ENCODE measurements at places on chromosomes 1 and 21.

GRCh38 chr1:90155721-90156487 is 161.0 kb downstream of the ZNF326 start:
- no peak for DNase-seq

- DNase-seq, result no peak
Observed at GRCh38 chr1:116794804-116795481, 40.7 kb downstream of the CD2 start.

- no peak for DNase-seq
Observed at GRCh38 chr21:14825514-14825974, 239.3 kb downstream of the NRIP1 start.

- no peak for DNase-seq
Observed at GRCh38 chr1:85628791-85629531, 48.4 kb downstream of the CCN1 start.

GRCh38 chr1:151347523-151348246 is 633 bp upstream of the RFX5 start:
- DNase-seq, result no peak

GRCh38 chr1:200866521-200866920 is 6.3 kb upstream of the GPR25 start:
- DNase-seq, result no peak

DNA sequence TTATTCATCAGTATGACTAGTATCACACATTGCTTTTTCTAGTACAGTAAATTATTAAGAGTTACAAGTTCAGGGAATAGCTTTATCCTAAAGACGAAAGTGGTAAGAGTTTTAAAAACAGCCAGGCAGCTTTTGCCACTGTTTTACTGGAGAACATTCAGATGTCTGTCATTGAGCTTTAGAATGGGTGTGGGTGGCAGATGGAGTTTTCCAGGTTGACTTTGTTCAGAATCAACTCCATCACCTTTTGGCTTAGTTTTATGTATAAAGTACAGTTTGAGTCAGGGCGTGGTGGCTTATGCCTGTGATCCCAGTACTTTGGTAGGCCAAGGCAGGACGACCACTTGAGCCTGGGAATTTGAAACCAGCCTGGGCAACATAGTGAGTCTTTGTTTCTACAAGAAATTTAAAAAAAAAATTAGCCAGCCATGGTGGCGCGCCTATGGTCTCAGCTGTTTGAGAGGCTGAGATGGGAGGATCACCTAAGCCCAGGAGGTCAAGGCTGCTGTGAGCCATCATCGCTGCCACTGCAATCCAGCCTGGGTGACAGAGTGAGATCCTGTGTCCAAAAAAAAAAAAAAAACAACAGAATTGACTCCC is 29.9 kb upstream of the PLEKHM2 start:
- no peak for DNase-seq

DNA sequence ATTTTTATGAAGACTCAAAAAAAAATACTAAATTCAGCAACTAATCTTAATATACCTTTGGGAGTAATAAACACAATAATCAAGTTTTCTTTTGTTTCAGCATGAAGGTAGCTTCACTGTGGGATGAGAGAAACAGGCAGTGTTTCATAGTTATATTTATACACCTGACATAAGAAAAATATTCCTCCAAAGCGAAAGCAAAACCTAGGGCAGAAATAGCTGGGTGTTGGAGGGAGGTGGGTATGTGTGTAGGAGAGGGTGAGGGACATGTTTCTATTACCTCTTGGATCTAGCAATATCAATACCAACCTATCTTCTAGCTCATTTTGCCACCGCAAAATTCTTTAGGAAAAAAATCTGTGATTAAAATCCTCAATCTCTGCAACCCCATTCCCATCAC is 24.9 kb upstream of the MAN1A2 start:
- DNase-seq, result no peak

- DNase-seq, result no peak
Observed at GRCh38 chr1:119448127-119448511, 33.2 kb downstream of the HSD3B2 start.

- DNase-seq, result no peak
Observed at GRCh38 chr1:39250460-39251240, 46.2 kb downstream of the MACF1 start.

- DNase-seq, result no peak
Observed at GRCh38 chr1:50812346-50812745, 147.7 kb downstream of the FAF1 start.

DNA sequence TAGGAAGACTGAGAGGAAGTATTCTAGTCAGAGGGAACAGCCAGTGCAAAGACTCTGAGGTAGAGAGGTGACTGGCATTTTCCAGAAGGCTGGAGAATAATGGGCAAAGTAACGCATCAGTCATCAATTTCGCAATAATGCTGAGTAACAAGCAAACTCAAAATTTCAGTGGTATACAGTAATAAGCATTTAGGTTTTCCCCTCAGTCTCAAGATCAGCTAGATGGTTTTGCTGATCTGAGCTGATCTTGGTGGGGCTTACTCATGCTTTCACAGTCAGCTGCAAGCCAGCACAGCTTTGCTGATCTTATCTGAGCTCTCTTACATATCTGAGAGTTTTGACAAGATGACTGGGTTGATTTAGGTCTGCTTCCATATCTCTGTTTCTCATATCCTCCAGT is 108.7 kb downstream of the TSEN15 start:
- DNase-seq, result no peak

- DNase-seq, result no peak
Observed at GRCh38 chr1:212677136-212677535, 22.5 kb downstream of the BATF3 start.

DNA sequence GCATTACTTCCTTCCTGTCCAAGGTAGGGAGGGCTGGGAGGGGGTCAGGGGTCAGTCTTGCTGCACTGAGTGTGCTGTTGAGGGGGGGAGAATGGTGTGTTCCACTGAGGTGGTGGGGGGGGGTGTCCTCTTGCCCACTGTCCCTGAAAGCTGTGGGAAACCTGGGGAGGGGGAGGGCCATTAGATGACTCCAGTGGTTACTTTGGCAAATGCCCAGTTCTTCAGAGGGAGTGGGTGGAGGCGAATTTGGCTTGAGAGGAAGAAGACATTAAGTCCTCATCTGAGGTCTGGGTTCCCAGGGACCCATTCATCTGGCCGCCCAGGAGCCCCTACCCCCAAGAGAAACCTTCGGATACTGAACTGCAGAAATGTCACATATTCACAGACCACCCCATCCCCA is 36.2 kb downstream of the MEF2D start:
- no peak for DNase-seq

DNA sequence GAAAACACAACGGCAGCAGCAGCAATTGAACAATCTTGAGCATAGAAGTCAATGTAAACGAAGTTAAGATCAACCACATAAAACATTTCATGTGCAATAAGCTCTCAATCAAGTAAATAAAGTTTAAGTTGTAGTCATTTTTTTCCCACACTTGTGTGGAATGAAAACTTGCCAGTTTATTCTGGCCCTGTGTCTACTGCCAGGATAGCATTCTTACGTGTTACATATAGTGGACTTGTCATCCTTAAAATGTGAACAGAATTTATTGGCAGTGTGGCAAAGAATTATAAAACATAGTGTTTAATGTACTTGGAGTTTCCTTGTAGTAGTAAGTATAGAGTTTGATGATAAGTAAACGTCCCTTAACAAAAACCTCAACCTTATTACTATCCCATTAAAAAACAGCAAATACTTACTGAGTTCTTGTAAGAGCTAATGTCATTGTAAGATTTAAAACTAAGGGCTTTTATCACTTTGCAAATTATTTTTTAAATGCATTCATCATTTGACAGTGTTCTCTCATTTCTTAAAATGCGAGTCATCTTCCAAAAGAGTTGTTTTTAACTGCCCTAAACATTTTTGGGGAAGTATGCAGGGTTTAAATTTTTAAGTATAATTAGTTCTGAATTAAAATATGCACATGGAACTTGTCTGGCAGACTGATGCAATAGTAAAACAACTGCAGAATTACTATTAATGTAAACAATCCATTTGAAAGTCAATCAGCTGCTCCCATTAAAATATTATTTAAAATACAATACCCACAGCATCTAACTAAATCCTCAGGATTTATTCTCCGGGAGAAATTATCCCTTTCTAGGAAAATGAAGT is 7.9 kb downstream of the COX20 start:
- DNase-seq, result no peak

- DNase-seq, result no peak
Observed at GRCh38 chr1:109850827-109851226, 59.8 kb upstream of the CSF1 start.

GRCh38 chr1:31949862-31950261 is 11.7 kb upstream of the PTP4A2 start:
- no peak for DNase-seq

- no peak for DNase-seq
Observed at GRCh38 chr1:152878042-152878441, at the start of gene SMCP. Gene SMCP (plus strand): TSS chr1:152878322. CDS start chr1:152884423, 6,101 bp downstream.

GRCh38 chr1:148333875-148334338 is 149.2 kb downstream of the PPIAL4G start:
- DNase-seq, result no peak

DNA sequence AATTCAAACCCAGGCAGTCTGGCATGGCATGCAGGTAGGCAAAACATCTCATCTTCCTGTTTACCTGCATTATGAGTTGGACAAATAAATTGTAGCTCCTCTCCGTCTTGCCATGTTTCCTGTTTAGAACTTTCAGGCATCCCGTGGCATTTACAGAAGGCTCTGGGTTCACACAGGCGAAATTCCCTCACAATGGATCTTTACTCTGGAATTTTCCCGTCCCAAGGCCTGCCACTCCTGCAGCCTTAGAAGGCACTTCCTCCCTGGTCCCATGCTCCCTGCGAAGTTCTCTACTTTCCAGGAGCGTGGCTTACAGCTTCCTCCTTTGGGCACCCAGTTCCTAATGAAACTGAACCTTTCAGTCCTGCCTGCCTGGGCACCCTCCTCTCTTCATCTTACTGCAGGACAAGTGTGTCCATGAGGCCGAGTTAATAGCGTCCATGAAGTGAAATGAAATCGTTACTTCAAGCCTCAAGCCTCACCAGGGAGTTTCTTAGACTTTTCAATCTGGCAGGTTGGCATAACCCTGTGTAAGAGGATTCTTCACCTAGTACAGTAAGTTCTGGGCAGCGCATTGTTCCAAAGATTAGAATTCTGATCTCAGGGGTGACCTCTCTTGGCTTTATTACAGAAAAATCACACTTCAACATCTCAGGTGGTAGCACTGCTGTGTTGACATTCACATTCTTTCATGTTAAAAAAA is 36.8 kb upstream of the AHCYL1 start:
- no peak for DNase-seq

DNA sequence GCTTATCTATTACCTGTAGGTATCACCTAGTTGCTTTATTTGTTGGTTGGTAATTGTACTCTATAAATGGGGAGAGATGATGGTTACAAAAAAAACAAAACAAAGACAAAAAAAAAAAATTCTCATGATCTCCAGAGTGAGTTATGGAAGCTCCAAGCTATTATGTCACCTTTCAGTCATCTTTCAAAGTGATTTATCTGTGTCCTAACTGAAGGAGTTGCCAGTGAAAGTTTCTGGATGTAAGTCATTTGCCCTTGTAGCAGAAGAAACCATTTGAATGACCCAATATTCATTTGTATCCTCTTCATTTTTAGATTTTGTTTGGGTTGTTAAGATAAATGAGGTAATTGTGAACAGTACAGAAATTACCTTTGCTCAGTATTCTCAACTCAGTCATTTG is 3.6 kb downstream of the SLC35F3 start:
- no peak for DNase-seq

Measured in activated CD4-positive, alpha-beta T cell treated with anti-CD3 and anti-CD28 coated beads, Interleukin-2, amount 50 U/mL, for 1 hour (primary cell).